A172 (cell line): ENCODE measurements at places on chromosomes 13 and 19.

DNA sequence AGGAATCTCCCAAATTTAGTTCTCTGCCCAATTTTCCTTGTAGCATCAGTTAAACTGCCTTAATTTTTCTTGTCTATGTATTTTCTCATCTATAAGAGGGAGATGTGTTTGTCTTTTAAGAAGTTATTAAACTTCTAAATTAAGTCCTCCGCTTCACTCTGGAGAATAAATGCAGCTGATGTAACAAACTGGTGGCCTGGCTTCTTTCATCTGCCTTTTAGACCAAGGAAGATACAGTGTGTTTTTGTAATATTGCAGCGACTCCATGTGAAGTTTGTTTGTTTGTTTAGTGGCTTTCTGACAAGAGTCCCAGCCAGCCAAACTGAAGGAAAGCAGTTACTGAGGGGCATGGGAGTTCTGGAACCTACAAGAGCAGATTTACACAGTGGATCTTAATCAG, 56.4 kb downstream of the KLF12 start:
- no peak for DNase-seq

- DNase-seq, result no peak
Observed at GRCh38 chr13:32530841-32531253, 7.7 kb downstream of the N4BP2L2 start.

- peak; percentile 52 for DNase-seq
Observed at GRCh38 chr19:15337202-15337601, 4.9 kb upstream of the BRD4 start.

DNA sequence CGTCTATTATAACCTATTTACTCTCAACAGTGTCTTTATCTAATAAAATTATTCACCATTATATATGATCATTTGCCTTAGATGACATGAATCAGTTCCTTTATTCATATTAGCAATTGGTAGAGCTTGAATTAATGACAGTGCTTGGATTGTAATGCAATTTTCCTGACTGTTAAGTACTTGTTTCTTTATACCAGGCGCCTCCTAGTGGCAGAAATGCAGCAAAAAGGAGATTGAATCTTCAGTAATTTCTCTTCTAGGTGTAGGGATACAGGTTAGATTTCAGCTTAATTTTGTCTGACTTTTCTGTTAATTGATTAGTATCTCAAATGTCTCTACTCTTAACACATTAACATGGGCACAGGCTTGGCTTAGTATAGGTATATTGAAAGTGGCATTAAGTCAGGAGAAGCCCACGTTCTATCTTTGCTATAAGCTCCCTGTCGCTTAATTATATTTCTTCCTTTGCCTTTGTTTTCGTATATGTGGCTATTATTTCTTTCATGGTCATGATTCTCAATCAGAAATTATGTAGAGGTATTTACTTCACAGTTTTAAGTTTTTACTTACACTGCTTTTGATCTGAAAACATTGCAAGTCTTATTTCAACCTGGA, 9.1 kb upstream of the LHFPL6 start:
- peak; percentile 45 for DNase-seq

DNA sequence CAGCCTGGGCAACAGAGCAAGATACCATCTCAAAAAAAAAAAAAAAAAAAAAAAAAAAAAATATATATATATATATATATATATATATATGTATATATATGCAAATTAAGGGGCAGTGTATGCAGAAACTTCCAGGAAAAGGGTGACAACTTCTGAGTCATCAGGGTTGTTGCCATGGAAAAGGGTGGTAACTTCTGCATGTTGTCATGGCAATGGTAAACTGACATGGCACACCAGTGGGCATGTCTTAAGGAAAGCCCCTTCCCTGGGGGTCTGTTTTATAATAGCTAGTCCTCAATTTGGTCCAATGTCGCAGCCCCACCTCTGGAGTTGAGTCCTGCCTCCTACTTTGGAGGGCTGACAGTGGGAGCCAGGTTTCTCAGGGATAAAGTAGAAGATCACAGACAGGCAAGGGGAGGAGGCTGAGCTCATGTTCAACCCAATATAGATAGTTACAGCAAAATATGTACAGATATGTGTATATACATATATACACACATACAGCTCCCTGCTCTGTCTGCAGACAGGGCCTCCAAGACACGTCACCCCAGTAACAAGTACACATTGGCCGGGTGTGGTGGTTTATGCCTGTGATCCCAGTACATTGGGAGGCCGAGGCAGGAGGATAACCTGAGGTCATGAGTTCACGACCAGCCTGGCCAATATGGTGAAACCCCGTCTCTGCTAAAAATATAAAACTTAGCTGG, 7.2 kb upstream of the FCHO1 start:
- peak; percentile 48 for DNase-seq

DNA sequence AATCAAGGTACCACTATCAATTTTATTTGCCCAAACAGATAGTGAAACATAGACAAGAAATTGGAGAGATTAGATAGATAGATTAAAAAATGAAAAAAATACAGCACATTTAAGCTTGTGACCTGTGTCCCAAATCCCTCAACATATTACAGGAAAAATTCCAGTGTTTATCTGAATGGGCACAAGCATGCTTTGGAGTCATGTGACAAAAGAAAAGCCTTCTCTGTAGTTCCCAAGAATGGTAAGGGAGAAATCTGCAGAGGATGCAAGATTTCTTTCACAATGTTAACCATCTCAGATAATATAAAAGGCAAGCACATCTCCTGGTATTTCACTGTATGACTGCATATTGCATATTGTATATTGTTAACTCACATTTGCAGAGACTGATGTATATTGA, 168.0 kb downstream of the PCDH9 start:
- DNase-seq, result no peak

GRCh38 chr19:54480051-54480450, 7.0 kb upstream of the CDC42EP5 start:
- DNase-seq, result no peak

DNA sequence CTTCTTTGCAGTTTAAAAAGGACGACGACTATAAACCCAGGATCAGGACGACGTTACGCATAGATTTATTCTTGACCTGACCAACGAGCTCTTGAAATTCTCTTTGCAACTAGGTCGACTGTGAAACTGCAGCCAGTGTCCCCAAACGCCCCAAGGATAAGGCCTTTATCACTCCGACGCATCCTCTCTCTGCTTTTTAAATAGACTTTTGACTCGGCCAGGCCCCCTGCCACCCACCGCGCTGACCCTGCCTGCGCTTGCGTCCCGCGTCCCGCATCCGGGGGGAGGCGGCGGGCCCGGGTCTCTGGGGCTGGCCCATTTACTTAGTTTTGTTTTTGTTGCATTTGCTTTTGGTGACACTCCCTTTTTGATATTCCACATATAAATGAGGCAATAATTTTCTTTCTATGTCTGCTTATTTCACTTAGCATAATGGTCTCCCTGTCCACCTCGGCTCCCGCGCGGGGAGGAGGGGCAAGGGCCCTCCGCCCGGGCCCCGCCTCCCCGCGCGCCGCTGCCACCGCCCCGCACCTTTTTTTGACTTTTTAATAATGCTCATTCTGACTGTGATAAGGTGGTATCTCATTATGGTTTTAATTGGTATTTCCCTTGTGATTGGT, 17.4 kb downstream of the RB1 start:
- no peak for DNase-seq

- DNase-seq, result peak; percentile 38
Observed at GRCh38 chr13:77207943-77208342, 119.0 kb downstream of the MYCBP2 start.

DNA sequence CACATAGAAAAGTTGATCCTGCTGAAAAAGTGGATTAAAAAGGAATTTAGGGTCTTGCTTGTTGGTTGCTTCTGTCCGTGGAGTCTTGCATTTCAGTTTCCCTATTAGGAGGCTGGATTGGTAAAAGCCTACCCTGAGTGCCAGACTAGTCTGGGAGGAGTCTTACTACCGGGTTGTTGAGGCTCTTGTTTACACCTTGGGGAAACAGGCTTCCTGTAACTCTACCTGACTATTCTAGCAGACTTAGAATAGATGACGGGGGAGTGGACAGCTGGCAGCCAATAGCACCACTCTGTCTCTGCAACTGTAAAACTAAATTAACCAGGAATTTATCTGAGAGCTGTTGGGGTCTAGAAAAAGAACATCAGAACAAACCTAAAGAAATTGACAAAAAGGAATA, 11.3 kb upstream of the MPHOSPH8 start:
- no peak for DNase-seq

DNA sequence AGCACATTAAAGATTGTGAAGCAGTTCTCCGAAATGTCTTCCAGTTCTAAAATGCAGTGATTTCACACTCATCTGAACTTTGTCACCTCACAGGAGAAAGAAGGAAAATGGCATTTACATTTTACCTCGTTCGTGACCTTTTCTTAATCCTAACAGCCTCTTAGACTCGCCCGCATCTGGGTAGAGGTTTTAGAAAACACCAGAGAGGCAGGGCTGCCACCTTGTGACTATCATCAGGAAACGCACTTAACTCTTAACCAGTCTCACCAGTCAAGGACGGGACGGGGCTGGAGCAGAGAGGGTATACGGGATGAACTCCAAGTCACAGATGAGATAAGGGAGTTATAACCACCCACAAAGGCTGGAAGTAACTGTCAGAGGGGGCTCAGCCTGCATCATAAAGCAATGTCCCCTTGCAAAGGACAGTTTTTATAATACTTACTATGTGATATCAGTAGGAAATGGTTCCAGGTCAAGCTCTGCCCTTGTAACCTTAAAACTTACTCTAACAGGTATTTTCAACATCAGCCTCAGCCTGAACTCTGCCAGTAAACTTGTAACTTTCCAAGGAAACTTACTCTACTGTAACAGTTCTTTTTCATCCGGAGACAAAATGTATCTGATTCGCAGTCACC, 8.6 kb upstream of the CEACAM6 start:
- DNase-seq, result peak; percentile 64

DNA sequence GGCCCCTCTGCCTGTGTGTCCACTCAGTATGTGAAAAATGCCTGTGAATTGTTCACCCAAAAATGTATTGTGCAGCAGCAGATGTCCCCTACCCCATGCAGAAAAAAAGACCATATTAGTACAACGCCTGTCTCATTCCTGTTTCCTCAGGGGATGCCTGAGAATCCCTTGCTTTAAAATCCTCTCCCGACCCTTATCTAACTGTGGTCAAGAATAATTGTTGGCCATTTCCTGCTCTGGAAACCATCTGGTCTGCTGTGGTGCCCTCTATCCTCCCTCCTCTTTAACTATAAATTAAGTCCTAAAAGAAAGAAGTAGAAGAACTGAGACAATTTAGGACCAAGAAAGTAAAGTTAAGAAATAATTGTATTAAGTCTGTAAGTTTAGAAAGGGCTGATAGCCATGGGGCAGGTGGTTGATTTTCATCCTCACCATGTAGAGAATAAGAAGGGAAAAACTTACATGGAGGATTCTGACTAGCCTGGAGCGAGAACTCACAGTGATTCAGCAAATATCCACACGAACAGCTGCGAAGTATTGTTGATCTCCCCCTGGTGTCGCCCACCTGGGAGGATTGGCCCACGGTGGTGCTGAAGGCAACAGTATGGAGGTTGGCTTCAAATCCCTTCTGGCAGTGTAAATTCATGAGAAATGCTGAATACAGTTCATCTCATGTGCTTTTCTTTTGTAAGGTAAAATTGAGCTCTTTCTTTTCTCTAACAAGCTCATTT, 85.6 kb downstream of the COL4A2 start:
- peak; percentile 89 for DNase-seq

GRCh38 chr19:34261334-34262109, 7.2 kb downstream of the GARRE1 start:
- DNase-seq, result no peak

- peak; percentile 61 for DNase-seq
Observed at GRCh38 chr19:40055832-40056504, at the start of gene ZNF780B. Gene ZNF780B, minus strand, starts transcription at chr19:40056231. Its CDS starts 5,899 bp downstream, at chr19:40050332.

DNA sequence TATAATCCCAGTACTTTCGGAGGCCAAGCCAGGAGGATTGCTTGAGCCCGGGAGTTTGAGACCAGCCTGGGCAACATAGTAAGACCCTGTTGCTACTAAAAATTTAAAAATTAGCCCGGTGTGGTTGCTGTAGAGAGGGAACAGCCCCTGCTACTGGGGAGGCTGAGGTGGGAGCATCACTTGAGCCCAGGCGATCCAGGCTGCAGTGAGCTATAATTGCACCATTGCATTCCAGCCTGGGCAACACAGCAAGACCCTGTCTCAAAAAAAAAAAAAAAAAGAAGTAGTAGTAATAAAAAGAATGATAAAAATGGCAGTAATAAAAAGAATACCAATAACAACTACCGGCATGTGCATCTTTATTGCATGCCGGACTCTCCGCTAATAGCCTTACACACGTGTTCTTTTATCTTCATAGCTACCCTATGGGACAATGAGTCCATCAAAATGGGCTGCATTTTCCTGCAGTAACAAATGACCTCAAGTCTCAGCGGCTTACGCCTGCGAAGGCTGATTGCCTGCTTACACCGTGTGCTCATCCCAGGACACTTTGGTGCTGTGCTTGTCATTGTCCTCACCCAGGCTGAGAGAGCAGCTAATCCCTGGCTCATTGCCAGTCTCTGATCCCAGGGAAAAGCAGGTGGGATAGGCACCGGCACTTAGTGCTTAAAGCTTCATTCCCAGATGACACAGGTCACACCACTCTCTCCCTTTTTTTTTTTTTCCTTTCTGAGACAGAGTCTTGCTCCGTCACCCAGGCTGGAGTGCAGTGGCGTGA, 14.4 kb upstream of the SYCN start:
- no peak for DNase-seq

DNA sequence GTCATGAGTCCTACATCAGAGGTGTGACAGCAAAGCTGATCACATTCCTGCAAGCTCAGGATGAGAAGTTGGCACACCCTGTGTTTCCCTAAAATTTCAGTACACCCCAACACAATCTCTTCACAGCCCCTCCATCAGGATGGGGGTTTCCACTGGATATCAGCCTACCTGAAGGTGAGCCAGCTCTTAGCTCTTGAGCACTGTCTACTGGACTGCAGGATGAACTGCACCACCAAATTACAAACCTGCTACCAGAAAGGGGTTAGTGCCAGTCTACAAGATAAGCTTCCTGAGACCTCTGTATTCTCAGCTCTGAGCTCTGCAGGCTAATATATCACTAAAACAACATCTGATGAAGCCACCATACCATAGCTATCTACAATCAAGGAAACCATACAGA, 1616.2 kb upstream of the SPRY2 start:
- no peak for DNase-seq
